ENCODE measurements at places on chromosomes 3 and 15.

GRCh38 chr15:67017311-67017710 is 48.1 kb upstream of the SMAD3 start:
- H3K4me3 ChIP-seq = no peak overlapping the region
- H3K27me3 ChIP-seq = peaks cover 4% of the 10 kb centered on the region
- no peaks in the 10 kb centered on the region for H3K36me3 ChIP-seq
- H3K4me1 ChIP-seq = peaks cover 7% of the 10 kb centered on the region
- no peak overlapping the region for H3K27ac ChIP-seq

DNA sequence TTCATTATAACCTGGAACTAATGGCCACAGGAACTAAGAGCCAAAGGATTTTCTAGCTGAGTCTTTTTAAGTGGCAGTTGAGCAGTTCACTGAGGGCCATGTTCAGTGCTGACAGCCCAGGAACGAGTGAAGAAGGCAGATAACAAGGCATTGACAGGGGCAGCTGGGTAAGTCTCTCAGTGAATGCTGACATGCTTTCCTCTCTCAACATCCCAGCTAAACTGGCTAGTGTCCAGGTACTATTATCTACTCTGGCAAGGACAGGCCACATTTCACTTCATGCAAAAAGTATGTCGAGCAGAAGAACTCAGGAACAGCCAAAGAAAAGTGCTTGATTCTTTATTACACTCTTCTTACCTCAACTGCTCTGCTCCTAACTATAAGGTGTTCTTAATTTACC is 515.9 kb downstream of the NLGN1 start:
- H3K27me3 ChIP-seq = no peaks in the 10 kb centered on the region
- no peaks in the 10 kb centered on the region for H3K4me1 ChIP-seq
- H3K36me3 ChIP-seq = no peaks in the 10 kb centered on the region
- no peak overlapping the region for H3K4me3 ChIP-seq
- no peak for DNase-seq

DNA sequence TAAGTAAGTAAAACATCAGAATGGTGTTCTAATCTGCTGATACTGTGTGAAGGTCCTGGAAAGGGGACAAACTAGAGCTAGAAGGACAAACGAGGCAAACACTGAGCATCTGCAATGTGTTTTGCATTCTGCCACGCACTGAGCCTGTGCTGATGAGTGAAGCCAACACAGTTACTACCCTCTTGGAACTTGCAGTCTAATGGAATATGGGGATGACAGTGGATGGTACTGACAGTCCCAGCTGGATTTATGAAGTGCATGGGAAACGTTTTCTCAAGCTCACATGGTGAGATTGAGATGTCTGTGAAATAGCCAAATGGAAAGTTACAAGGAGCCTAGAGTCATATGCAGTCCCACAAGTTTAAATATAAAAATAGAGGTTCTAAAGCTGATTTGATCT is 86.6 kb downstream of the FOXB1 start:
- no peaks in the 10 kb centered on the region for H3K4me1 ChIP-seq
- H3K27me3 ChIP-seq = peaks cover 10% of the 10 kb centered on the region
- DNase-seq = no peak
- H3K36me3 ChIP-seq = no peaks in the 10 kb centered on the region
- no peak overlapping the region for H3K27ac ChIP-seq

DNA sequence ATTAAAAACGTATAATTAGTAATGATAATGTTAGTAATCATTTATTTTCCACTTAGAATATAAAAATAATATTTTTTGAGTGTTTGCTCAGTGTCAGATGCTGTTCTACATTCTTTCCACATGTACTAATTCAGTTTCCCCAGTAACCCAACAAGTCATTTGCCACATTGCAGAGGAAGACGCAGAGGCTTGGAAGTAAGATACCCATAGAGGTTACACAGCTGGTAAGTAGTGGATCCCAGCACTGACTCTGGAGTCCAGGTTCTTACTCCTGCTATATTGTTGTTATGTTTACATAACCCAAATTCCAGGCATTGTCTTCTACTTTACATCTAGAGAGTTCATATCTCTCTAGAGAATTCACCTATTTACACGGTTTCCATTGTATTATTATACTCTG is 48.2 kb upstream of the MYO5C start:
- H3K36me3 ChIP-seq = peaks cover 18% of the 10 kb centered on the region
- DNase-seq = no peak
- no peaks in the 10 kb centered on the region for H3K27me3 ChIP-seq
- H3K4me1 ChIP-seq = peaks cover 2% of the 10 kb centered on the region
- peak overlapping the region; percentile 2 for H3K27ac ChIP-seq

GRCh38 chr15:73607843-73608242 is 25.3 kb downstream of the NPTN start:
- H3K4me3 ChIP-seq = no peak overlapping the region
- H3K36me3 ChIP-seq = peaks cover 18% of the 10 kb centered on the region
- no peaks in the 10 kb centered on the region for H3K27me3 ChIP-seq
- no peak overlapping the region for H3K27ac ChIP-seq
- H3K4me1 ChIP-seq = peaks cover 30% of the 10 kb centered on the region

- no peak for DNase-seq
- no peak overlapping the region for H3K4me3 ChIP-seq
- peaks cover 7% of the 10 kb centered on the region for H3K27me3 ChIP-seq
- no peak overlapping the region for H3K27ac ChIP-seq
These were observed 165.3 kb downstream of the FMN1 start for GRCh38 chr15:33029109-33029652.

GRCh38 chr15:29924750-29925149 is 102.5 kb upstream of the TJP1 start:
- H3K4me3 ChIP-seq = no peak overlapping the region
- H3K36me3 ChIP-seq = no peaks in the 10 kb centered on the region
- DNase-seq = no peak
- peaks cover 2% of the 10 kb centered on the region for H3K27me3 ChIP-seq

DNA sequence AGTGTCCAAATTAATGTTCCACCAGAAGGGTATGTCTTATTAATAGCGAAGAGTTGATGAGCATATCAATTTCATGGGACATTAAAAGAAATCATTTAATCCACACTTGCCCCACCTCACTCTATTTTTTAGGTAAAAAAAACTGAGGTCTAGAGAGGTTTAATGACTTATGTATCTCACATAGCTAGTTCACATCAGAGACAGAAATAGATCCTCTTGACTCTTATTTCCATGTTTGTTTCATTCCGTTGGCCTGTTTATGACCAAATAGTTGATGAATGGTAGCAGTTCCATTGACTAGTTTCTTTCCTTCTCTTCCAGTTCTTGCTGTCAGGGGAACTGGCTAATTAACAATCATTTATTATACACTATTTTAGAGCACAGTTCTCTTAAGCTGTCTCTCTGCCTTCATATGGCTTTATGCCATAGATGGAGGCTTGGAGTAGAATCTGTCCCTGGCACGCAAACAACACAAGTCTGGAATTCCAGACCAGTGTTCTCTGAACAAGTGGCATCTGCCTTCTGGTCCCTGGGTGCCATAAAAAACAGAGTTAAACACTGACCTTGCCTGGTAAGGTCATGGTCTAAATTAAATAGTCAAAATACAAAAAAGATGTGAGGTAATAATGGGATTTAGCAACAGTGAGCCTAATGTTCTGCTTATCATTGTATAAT is 220.0 kb upstream of the CGNL1 start:
- no peak overlapping the region for H3K27ac ChIP-seq
- no peaks in the 10 kb centered on the region for H3K27me3 ChIP-seq
- peaks cover 14% of the 10 kb centered on the region for H3K4me1 ChIP-seq
- no peak overlapping the region for H3K4me3 ChIP-seq

DNA sequence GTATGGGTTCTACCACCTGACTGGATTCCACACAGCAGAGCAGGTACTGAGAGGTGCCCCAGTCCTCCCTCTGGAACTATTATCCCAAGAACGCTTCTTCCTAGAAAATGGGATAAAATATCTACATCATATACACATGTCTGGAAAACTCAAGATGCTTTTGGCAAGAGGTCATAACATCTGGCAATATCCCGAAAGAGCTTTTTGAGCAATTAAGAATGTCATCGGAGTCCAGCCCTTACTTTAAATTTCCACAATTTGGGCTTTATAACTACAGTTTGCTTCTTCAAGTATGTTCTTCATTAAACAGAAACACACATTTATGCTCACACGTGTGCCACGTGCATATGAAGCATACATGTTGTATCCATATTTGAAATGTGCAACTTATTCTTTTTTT is 365.9 kb upstream of the THBS1 start:
- H3K4me3 ChIP-seq = no peak overlapping the region
- peaks cover 8% of the 10 kb centered on the region for H3K27me3 ChIP-seq
- no peak overlapping the region for H3K27ac ChIP-seq
- DNase-seq = no peak
- no peaks in the 10 kb centered on the region for H3K4me1 ChIP-seq

DNA sequence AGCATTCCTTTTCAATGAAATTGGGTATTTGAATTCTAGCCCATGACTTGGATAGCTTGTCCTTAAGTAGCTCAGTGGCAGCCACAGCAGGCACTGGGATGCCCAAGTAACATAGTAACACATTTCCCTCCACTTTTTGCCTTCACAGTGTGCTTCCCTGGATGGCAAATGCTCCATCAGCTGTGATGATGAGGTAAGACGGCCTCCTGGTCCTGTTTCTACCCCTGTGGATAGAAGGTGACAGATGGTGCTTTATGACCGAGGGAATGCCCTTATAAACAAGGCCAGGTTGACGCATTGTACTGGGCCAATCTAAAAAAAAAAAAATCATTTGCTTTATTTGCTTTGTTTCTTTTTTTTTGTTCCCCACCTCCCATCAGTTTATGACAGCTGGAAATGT is 41.8 kb upstream of the LRTM1 start:
- H3K4me3 ChIP-seq = no peak overlapping the region
- no peak for DNase-seq
- H3K36me3 ChIP-seq = no peaks in the 10 kb centered on the region
- no peaks in the 10 kb centered on the region for H3K27me3 ChIP-seq
- H3K27ac ChIP-seq = no peak overlapping the region
- H3K4me1 ChIP-seq = no peaks in the 10 kb centered on the region

- H3K36me3 ChIP-seq = no peaks in the 10 kb centered on the region
- peaks cover 11% of the 10 kb centered on the region for H3K27me3 ChIP-seq
- H3K27ac ChIP-seq = no peak overlapping the region
These were observed 205.9 kb upstream of the IGF1R start for GRCh38 chr15:98442379-98442833.

- H3K27ac ChIP-seq = no peak overlapping the region
- peaks cover 10% of the 10 kb centered on the region for H3K27me3 ChIP-seq
- DNase-seq = no peak
- no peak overlapping the region for H3K4me3 ChIP-seq
- peaks cover 2% of the 10 kb centered on the region for H3K36me3 ChIP-seq
These were observed 23.9 kb upstream of the PLSCR2 start for GRCh38 chr3:146493221-146493620.

GRCh38 chr3:123329636-123330340 is 119.1 kb downstream of the ADCY5 start:
- H3K27ac ChIP-seq = no peak overlapping the region
- H3K4me1 ChIP-seq = no peaks in the 10 kb centered on the region
- no peaks in the 10 kb centered on the region for H3K36me3 ChIP-seq
- no peak overlapping the region for H3K4me3 ChIP-seq

GRCh38 chr3:158355623-158356588 is 215.1 kb upstream of the MLF1 start:
- peaks cover 8% of the 10 kb centered on the region for H3K36me3 ChIP-seq
- H3K27me3 ChIP-seq = no peaks in the 10 kb centered on the region
- H3K4me1 ChIP-seq = peaks cover 8% of the 10 kb centered on the region
- H3K4me3 ChIP-seq = no peak overlapping the region
- DNase-seq = no peak

- no peaks in the 10 kb centered on the region for H3K27me3 ChIP-seq
- no peaks in the 10 kb centered on the region for H3K36me3 ChIP-seq
- no peak overlapping the region for H3K4me3 ChIP-seq
- no peak overlapping the region for H3K27ac ChIP-seq
These were observed 94.2 kb downstream of the ADAMTS17 start for GRCh38 chr15:100247228-100248225.

GRCh38 chr3:160470181-160470580 is 20.6 kb upstream of the TRIM59 start:
- no peak overlapping the region for H3K4me3 ChIP-seq
- peaks cover 2% of the 10 kb centered on the region for H3K27me3 ChIP-seq
- H3K27ac ChIP-seq = no peak overlapping the region
- DNase-seq = no peak
- peaks cover 3% of the 10 kb centered on the region for H3K4me1 ChIP-seq

GRCh38 chr15:33655488-33655887 is 312.8 kb upstream of the CHRM5 start:
- no peaks in the 10 kb centered on the region for H3K4me1 ChIP-seq
- no peak overlapping the region for H3K4me3 ChIP-seq
- no peak overlapping the region for H3K27ac ChIP-seq
- DNase-seq = no peak

DNA sequence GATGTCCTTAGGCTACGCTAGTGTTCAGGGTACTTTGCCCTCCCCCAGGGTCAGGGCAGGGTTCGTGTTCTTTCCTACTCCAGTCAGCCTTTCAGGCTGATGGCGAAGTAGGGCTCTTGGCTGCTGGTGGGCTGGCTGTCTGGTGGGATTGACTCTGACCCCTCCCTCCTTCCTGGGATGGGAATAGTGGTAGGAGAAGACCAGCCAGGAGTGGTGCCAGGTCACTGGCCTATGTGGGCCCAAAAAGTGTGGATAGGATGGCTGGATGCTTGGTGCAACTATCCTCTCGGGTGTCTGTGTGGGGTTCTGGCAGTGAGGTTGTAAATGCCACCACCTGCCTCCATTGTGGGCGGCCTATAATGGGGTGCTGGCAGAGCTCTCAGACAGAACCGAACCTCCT is 20.4 kb upstream of the EXOG start:
- no peak overlapping the region for H3K27ac ChIP-seq
- H3K4me1 ChIP-seq = peaks cover 2% of the 10 kb centered on the region
- DNase-seq = no peak
- no peak overlapping the region for H3K4me3 ChIP-seq
- H3K36me3 ChIP-seq = no peaks in the 10 kb centered on the region

DNA sequence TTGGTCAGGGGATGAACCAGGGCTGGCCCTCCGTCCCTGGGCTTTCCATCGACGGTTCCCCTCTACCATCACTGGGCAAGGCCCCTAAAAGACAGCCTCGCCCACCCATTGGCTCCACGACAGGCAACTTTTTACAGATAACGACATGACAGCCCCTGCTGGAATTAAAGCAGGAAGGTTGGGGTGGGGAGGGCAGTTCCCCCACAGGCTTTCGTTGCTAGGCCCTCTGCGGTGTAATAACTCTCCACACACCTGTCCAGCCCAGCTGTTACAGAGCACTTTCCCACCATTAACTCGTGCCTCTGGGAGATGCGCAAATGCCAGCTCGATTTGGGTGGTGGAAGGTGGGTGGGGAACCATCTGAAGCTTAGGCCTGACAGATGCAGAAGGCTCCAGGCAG is 264.2 kb upstream of the TLE3 start:
- H3K36me3 ChIP-seq = no peaks in the 10 kb centered on the region
- H3K4me3 ChIP-seq = no peak overlapping the region
- no peak overlapping the region for H3K27ac ChIP-seq
- H3K27me3 ChIP-seq = no peaks in the 10 kb centered on the region

GRCh38 chr15:100083572-100083971 is 258.2 kb downstream of the ADAMTS17 start:
- DNase-seq = no peak
- H3K4me3 ChIP-seq = no peak overlapping the region
- H3K36me3 ChIP-seq = no peaks in the 10 kb centered on the region
- H3K27ac ChIP-seq = no peak overlapping the region
- H3K27me3 ChIP-seq = peaks cover 2% of the 10 kb centered on the region

Measured in memory B cell (primary cell).